Astrocyte of the spinal cord (primary cell): ENCODE measurements at places on chromosomes 4 and X.
A peak's percentile ranks its signal among the peaks of the same experiment; 100 is the strongest.

- DNase-seq = no peak
These were observed 31.5 kb downstream of the SMS start for GRCh38 chrX:21972046-21972445.

DNA sequence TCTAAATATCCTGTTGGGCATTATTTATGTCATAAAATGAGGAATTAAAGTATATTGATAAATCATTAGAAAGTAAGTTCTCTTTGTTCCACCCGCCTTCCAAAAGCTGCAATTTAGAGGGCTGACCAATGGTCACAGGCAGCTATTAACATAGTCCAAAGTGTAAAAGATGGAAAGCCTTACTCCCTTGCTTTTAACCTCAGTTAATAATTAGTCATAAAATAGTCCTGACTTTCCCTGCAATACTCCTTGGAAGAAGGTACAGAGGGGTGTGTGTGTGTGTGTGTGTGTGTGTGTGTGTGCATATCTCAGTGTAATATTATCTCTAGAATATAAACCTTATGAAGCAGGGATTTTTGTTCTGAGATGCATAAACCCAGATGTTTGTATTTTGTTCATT, 275.4 kb downstream of the FAT4 start:
- no peak for DNase-seq

GRCh38 chr4:187715466-187715865, 280.1 kb upstream of the ZFP42 start:
- DNase-seq = no peak

- DNase-seq = no peak
These were observed 37.4 kb upstream of the HEPH start for GRCh38 chrX:66126662-66127061.

- DNase-seq = no peak
These were observed 229.6 kb downstream of the FBXO8 start for GRCh38 chr4:174053895-174054294.

- peak; percentile 10 for DNase-seq
These were observed 43.8 kb downstream of the TNIP2 start for GRCh38 chr4:2712261-2712842.

- DNase-seq = no peak
These were observed 28.6 kb upstream of the TMEM154 start for GRCh38 chr4:152708361-152708760.

DNA sequence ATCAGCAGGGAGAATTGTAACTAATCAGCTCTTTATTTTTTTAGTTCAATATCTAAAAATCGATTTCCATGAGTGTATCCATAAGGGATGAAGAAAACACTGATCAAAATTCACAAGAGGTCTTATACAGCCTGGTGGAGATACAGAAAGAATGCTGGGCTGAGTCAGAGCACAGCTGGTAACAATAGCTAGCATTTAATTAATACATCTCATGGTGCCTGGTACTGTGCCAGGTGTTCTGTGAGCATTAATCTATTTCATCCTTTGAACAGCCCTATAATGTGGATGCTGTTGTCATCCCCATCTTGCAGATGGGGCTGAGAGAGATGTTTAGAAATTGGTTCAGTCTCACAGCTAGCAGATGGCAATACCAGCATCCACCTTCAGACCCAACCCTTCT, 250.9 kb upstream of the RPS6KA3 start:
- DNase-seq = no peak

DNA sequence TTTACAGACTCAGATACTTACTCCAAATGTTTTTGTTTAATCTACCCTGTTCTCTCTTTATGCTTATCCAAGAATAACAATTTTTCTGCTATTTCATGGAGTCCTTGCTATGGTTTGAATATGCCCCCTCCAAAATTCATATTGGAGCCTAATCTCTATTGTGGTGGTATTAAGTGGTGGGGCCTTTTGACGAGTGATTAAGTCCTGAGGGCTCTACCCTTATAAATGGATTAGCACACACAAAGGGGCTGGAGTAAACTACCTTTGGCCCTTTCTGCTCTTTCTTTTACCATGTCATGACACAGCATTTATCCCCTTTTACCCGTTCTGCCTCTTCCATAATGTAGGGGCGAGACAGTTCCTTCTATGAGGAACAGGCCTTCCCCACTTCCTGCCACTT, 285.5 kb downstream of the GASK1B start:
- no peak for DNase-seq

- peak; percentile 19 for DNase-seq
These were observed 66.0 kb upstream of the STOX2 start for GRCh38 chr4:183838987-183839712.

- no peak for DNase-seq
These were observed 192.8 kb downstream of the SMIM20 start for GRCh38 chr4:26106776-26107175.

DNA sequence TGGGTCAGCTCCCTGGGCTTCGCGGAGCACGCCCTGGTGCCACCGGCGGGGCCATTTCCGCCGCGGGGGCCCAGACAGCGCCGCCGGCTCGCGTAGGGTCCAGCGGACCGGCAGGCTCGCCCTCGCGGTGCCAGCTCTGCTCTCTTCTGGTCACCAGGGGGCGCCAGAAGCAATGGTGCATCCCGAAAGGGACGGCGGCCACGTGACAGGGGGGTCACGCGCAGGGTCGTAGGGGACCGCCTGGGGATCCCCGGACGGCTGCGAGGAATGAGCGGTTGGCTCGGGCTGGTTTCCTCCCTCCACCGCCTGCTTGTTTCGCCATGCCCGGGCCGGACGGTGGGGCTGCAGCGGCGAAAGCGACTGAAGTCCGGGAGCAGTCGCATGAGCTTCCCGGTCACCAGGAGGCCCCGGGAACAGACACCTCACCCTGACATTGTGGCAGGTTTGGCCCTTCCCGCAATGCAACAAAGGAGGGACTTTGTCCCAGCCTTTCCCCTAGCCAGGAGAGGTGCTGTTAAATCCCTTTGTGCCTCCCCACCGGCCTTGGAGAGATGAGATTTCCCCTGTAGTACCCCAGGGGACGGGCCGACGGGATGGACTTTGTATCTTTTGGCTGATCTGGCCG, 15.8 kb downstream of the ZCCHC12 start:
- peak; percentile 31 for DNase-seq
